Natural killer cell treated with Interleukin-12 subunit alpha and Interleukin-12 subunit beta and Interleukin-15 and Interleukin-18, amount 100 ng/mL, for 72 hours (primary cell): ENCODE measurements at places on chromosomes 5 and 9. TPM values are rescaled to one million over a fixed set of nuclear protein-coding genes. Genes with fewer than 3 reads are reported as not detected.

PCDHA13 gene
- not detected for total RNA-seq

SPZ1 gene
- total RNA-seq: not detected

C1QTNF2 gene
- total RNA-seq: not detected

PRSS3 gene
- total RNA-seq: 1.3 TPM

MUSK gene
- total RNA-seq: not detected

HK3 gene
- total RNA-seq: 13.3 TPM

C9orf153 gene
- not detected for total RNA-seq

PDCD1LG2 gene
- total RNA-seq: 1.7 TPM

IFNK gene
- total RNA-seq: not detected

TTC23L gene
- not detected for total RNA-seq

WDR31 gene
- 0.83 TPM for total RNA-seq

TAF11L10 gene
- total RNA-seq: not detected

IFNA21 gene
- not detected for total RNA-seq
